ENCODE measurements at places on chromosomes 1 and 21.

DNA sequence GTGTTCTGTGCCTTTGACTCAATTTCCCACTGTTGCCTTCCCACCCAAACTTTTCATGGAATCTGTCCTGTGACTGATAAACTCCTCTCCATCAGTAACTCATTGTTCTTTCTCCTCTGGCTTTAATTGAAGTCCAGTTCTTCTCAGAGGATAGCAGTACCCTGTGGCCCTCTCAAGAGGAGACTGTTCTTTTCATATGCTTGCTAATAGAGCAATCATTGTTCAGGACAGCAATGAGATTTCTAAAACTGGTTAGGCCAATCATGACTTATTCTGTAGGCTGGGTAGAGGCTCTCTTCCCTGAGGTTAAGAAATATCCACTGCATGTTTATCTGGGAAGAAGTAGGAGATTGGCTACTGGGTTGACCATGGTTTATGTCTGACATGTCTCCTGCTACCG, 98.8 kb downstream of the CHD1L start:
- DNase-seq, result no peak

DNA sequence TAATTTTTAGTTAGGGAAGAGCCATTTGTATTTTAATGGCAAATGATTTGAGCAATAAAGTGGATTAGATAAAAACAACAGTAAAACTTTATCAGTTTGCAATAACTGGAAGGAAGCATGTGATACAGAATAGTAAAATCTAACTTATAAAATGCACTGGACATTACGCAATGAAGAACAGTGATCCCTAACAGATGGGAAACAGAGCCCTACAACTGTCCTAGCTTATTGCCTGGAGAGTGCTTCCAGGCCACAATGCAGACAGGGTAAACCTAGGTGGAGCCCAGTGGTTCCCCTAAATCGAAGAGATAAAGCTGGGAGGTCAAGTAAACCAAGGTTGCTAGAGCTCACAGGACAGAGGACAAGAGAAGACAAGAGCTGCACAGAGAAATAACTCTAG, 7.0 kb downstream of the OMA1 start:
- DNase-seq, result no peak

GRCh38 chr1:90854397-90854924, 137.4 kb upstream of the BARHL2 start:
- no peak for DNase-seq

- DNase-seq, result no peak
Measured at GRCh38 chr21:44959376-44960091, 19.7 kb downstream of the SLX9 start.

DNA sequence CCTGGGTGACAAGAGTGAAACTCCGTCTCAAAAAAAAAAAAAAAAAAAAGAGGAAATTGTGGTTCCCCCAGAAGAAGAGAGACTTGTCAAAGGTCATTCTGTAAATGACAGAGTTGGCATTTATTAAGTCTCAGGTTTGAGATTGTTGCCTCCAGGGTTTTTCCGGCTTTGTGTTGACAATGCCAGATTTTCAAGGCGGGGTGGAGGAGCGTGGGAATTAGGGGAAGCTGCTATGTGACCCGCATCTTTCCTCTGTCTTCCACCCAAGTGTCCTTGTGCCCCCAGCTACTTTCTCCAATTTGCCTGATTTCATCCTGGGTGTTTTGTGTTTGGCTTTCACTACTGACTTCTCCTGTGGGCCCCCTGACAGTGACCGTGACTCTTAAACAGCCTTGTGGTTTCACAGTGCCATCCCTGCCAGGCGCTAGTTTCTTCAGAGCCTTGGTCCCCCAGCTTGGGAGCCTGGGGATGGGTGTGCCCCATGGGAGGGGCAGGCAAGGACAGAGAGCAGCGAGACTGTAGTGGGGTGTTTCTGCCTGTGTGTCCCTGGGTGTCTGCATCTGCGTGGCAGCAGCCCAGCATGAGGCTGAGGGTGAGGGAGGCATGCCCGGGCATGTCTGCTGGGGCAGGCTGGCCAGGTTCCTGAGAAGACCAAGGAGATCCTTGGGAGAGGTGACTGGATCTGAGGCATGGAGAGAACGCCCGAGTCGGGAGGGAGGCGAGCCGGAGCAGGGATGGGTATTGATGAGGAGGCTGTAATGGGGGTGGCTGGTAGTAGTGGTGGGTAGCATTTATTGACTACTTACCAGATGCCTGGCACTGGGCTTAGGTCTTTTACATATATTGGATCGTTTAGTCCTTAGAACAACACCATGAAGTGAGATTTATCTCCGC, 46.3 kb downstream of the IER5 start:
- DNase-seq, result no peak

DNA sequence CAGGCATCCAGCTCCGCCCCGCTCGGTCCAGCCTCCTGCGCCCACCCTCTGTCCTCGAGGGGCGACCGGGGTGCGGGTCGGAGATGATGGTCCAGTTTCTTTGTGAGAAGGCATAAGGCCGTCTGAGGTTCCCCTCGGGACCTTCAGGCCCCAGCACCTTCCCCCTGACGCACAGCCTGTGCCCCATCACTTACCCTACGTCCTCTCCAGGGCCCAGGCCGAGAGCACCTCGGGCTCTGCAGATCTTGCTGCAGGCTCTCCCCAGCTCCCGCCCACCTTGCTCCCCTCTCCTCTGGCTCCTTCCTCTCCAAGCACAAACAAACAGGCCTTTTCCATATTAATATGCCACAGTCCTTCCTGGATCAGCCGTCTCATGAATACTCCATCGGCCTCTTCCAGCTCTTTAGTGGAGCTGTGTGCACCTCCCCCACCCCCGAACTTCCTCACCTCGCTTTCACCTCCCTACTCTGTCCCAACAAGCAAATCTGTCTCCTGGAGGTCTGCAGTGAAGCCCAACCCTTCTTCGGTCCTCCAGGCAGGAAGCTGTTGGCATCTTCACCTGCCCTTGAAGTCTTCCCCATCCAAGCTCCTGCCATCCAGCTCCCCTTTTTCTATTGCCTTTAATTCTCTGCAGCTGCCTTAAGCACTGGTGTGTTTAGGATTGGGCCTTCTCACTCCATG, 448 bp upstream of the COL9A2 start:
- no peak for DNase-seq

GRCh38 chr1:156931974-156932710, 11.7 kb downstream of the LRRC71 start:
- DNase-seq, result no peak

DNA sequence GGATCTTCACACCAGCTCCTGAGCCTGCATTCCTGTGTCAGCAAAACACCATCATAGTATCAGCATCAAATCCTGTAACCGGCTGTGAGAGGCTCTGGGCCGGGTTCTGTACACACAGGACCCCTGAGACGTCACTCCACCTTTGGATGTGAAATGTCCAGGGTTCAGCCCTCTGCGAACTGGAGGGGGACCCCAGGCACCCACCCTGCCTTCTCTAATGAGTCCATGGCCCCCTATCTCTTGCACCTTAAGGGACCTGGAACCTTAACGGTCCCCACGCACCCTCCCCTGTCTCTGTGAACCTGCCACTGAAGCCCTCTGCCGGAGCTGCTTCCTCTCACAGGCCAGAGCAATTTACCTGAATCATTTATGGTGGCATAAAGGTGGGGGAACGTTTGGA, 257.8 kb downstream of the NPHP4 start:
- DNase-seq, result no peak

Data from amygdala (tissue), 56 donors.